ENCODE measurements at places on chromosomes 12 and 14.

DNA sequence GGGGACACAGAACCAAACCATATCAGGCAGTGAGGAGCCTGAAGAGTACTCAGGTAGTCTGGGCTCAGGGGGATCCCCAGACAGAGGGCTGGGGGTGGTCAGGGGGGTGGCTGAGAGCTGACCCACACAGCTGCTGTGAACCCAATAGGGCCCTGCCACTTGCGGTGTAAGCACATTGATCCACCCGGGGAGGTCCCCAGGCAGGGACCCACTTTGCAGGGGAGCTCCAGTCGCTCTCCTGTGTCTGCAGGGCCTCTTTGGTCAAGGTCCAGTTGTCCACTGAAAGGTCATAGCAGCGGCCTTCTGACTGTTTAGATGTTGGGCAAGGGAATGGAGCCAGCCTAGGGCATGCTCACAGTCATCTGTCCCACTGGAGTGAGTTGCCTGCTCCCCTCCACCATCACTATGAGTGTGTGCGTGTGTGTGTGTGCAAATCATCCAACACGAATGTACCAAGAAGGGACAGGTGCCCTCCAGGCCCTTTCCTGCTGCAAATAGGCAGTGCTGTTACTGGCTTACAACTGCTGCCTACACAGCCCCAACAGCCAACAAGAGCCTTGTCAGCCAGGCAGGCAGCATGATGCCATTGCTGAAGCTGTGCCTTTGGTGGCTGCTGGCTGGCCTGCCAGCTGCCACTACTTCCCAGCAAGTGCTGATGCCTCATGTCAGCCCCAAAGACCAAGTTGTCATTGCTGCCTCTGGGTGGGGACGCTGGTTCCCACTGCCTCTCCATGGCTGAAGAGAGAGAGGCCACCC is 71.3 kb downstream of the TSPAN11 start:
- DNase-seq, result no peak

DNA sequence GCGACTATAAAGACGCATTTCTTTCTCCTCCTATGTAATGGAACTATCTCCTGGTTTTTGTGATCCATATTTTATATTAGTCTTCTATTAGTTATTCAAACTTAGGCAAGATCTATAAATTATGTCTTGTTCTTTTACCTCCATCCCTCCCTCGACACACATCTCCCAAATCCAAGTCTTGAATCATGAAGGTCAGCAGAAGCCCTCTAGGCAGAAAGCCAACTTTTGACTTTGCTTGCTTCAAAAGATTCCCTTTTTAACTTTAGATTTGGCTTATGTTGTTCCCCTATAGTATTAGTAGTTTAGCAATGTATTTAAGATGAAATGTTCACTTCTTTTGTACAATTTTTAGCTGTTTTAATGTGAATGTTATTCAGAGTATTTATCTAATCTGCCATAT is 689.8 kb downstream of the SLC6A15 start:
- no peak for DNase-seq

- DNase-seq, result no peak
These were observed 195.7 kb upstream of the NEDD1 start for GRCh38 chr12:96711364-96711763.

DNA sequence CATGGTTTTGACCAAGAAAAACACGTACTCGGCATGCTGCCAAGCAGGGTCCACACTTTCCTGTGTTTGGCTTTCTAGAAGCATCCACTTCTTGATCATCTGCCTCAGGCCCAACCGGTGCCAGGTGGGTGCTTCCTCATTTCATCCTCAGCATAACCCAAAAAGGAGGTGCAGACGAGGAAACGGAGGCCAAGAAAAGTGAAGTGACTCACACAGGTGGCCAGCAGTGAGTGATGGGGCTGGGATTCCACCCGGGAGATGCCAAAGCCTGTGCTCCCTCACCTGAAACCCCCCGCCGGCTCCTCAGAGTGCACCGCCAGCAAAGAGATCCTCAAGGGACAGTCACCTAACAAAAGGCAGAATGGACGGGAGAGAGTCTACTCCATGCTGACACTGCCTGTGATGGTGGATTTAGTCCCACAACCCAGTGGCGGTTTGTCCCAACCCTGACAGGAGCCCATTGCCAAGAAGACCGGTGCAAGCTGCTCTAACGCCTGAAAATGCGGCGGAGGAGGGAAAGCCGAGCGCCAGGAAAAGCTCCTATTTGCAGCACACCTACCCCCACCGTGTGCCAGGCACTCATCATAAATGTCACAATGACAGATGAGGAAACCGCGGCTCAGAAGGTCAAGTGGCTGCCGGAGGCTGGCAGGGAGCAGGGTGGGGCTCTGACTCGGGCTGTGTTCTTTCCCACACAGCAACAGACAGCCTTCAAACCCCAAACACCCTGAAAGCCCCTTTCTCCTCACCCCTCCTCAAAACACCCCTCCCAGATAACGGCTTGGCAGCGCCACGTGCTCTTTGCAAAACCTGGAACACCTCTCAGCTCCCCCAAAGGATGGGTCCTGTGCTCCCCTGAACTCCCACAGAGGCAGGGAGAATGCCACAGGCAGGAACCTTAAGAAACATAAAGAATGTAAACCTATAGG is 18.8 kb downstream of the BCL11B start:
- no peak for DNase-seq

- DNase-seq, result no peak
These were observed 163.3 kb upstream of the DIO3 start for GRCh38 chr14:101398011-101398410.

GRCh38 chr12:106581543-106582248 is 1.1 kb upstream of the RFX4 start:
- no peak for DNase-seq

- no peak for DNase-seq
These were observed 103.4 kb downstream of the SLC2A13 start for GRCh38 chr12:40002178-40003169.

DNA sequence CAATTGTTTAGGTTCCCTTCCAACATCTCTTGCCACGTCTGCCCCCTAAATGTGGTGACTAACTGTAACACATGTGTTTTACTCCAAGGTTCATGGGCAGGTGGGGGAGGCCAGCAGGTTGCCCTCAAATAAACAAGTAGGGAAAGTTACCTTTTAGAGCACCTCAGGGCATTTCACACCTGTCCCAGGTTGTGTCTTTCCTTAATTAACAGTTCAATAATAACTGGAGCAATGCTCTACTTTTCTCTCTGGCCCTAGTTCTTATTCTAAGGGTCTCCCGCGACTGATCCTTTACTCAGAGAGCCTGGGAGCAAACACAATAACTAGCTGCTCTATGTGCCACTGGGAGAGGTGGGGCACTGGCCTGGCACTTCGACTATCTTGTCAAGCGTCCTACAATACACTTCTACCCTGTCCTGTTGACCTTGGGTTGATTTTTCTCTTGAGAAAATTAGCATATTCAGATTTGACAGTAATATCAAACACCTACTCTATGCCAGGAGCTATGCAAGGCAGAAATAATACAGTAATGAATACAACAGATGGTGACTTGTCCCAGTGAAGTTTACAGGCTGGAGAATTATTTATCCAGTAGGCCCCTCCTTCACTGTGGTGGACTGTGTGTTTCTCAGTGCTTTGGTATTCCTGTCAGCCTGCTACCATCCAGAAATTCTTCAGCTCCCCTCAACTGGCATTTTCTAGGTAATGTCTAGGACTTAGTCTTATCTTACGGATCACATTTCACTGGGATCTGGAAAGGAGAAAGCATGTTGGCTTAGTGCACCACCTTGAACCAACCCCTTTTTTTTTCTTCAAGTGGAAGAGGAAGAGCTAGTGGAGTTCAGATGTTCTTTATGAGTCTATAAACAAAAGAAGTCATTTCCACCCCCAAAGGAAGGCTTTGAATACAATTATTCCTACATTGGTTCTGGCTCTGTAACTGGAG is 202.6 kb downstream of the CRADD start:
- no peak for DNase-seq

- DNase-seq, result no peak
These were observed 132.5 kb upstream of the RFLNA start for GRCh38 chr12:124162151-124163110.

DNA sequence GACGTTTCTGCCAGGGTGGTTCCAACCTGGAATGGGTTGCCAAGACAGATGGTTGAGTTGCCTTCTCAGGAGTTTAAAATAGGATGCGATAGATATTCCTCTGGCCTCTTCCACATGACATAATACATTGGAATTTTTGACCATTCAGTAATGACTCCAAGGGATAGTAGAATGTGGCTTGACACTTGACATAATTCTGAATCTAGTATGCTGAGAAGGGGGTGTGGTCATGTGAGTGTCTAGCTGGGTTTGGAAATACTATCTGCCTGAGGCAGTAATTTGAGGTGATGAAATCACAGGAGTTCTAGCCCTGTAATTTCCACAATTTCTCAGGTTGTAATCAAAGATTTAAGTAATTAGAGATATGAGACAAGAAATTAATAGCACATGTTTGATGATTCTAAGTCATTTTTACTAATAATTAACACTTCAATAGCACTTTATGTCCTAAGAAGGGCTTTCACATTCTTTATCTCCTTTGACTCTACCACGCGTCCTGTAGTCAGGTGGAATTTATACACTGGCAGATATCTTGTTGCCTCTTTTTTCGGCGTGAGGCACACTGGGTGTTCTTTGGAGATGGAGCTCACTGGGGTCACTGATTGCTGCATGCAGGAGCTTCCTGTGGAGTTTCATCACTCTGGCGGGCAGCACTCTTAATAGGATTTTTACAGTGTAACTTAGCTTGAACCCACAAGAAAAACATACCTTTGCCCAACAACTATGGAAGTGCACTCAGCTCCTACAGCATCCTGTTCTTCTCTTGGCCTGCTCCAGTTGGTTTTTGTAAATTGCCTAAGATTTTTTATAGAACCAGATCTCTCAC is 3.2 kb upstream of the AMIGO2 start:
- peak; percentile 67 for DNase-seq
